Stimulated activated naive CD8-positive, alpha-beta T cell treated with anti-CD3 and anti-CD28 coated beads, Interleukin-15, amount 100 ng/mL, for 72 hours (primary cell): ENCODE measurements at places on chromosomes 1 and 21.

DNA sequence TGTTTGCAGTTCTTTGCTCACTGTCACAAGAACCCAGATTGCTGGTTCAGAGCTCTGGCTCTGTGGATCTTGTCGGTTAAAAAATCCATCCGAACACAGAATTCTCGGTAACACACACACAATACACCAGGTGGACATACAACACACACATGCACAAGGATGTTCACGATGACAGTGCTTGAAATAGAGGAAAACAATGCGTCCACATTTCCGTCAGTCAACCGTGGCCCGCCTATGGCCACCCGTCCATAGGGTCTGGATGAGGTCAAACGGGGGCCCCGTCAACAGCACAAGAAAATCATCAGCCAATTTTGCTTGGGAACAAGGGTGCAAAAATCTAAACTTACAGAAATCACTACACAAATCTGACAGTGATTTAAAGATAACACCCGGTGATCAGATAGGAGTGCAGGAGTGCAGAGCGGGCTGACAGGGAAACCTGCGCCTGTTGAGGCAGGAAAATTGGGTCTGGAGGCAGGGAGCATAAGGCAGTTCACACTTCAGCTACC lies 50.4 kb upstream of the SLC19A1 start:
- no peak for DNase-seq

DNA sequence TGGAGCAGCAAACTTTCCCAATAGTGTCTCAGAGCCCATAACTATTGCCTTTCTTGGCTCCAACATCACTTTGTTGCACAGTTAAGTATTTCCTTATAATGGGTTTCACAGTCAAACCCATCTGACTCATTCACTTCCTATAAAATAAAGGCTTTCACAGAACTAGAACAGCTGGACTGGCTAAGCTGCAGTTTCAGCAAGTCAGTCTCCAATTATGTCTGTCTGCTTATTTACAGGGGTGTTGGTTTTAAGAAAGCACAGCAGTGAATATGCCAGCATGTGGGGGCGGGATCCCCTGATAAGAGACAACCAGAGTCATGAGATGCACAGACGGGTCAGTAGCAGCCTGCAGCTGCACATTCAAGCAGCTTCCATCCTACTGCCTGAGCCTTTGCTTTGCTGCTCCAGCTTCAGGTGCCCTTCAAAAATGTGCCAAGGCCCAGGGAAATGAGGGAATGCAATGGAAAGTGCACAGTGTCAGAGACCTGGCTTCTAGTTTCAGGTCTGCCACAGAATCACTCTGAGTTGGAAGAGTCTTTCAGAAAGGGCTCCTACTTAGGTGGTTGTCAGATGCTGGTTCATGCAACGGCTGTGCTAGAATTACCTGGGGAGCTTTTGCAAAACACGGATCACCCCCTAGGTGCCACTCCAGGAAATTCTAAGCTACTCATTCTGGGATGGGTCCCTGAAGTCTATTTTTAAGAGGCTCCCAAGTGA lies 24.8 kb downstream of the RNF19B start:
- peak; percentile 65 for DNase-seq

DNA sequence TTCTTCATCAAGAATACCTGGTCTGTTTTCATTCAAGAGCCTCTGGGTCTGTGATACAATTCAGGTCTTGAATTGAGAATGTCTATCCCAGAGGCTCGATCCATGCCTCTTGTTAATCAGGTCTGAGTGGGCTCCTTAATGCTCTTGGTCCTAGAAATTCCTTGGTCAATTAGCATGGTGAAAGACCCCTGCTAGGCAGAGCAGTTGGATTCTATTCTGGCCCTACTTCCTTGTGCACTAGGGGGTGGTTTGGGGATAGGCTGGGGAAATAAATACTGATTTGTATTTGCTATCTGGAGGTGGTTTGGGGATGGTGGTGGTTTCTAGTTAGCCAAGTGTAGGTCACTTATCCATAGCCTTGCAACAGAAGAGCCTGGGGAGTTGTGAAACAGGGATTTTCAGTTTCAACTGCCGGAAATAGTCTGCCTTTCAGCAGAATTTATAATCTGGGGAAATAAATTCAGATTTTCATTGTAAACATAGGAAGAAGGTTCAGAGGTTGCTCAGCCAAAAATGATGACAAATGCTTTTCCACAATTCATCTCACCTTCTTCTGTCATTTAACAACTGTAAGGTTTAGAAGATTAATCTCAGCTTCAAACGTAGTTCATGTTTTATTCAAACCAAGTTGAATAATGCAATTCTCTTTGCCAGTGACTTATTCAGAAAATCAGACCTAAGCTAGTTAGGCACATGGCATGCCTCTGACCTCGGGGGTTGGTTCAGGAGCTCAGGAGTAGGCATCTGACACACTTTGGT lies 22.2 kb upstream of the SCAF4 start:
- no peak for DNase-seq

DNA sequence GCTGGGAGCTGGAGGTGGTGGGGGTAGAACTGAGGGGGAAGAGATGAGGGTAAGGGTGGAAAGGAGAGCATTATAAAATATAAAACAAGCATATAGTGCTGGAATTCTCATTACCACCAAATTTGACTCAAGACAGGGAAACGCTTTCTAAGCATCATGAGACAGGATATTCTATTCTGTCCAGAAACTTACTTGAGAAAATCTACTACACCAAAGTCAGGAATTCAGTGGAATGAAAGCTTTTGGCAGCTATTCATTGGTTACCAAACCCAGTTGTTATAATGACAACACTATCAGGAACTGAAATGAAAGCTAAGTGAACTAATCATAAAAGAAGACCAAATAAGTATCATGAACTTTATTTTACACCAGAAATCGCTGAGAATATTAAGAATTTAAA lies 14.5 kb downstream of the AIDA start:
- no peak for DNase-seq

- no peak for DNase-seq
Observed at GRCh38 chr1:196367838-196368237, 240.4 kb downstream of the KCNT2 start.

GRCh38 chr1:99603699-99604560 lies 42.0 kb upstream of the PALMD start:
- DNase-seq: no peak

GRCh38 chr1:114671011-114671938 lies 1.4 kb upstream of the DENND2C start:
- no peak for DNase-seq

- DNase-seq: no peak
Observed at GRCh38 chr1:176854758-176855745, 309.5 kb downstream of the ASTN1 start.

GRCh38 chr1:48181669-48182367 lies 40.7 kb upstream of the SLC5A9 start:
- no peak for DNase-seq

GRCh38 chr1:145690587-145691558 lies 16.3 kb downstream of the PDZK1 start:
- peak; percentile 48 for DNase-seq
